A549 treated with Hydrocortisone at 1 μM for 4 hours (cell line): ENCODE measurements at places on chromosomes 6 and 20. TPM values are rescaled to one million over a fixed set of nuclear protein-coding genes. Genes with fewer than 3 reads are reported as not detected.

Gene C20orf144
- 0.05 to 0.13 TPM (median 0.08 TPM) in 5 replicates for total RNA-seq

Gene TFAP2C
- total RNA-seq, result 11.2 to 14.7 TPM (median 13.3 TPM) in 5 replicates

Gene CALHM4
- total RNA-seq, result not detected in 5 replicates

Gene C4B
- 0.35 to 0.93 TPM (median 0.67 TPM) in 5 replicates for total RNA-seq

Gene PTGIS
- 0.02 to 0.07 TPM (median 0.05 TPM) in 3 of 5 replicates, not detected in the others for total RNA-seq

Gene TSBP1
- not detected in 5 replicates for total RNA-seq

Gene SCUBE3
- 0.02 to 0.09 TPM (median 0.05 TPM) in 5 replicates for total RNA-seq
